Endodermal cell (in vitro differentiated cells): ENCODE measurements at places on chromosomes 11 and 22.

GRCh38 chr11:87851234-87851633, 324.0 kb downstream of the RAB38 start:
- DNase-seq, result no peak

DNA sequence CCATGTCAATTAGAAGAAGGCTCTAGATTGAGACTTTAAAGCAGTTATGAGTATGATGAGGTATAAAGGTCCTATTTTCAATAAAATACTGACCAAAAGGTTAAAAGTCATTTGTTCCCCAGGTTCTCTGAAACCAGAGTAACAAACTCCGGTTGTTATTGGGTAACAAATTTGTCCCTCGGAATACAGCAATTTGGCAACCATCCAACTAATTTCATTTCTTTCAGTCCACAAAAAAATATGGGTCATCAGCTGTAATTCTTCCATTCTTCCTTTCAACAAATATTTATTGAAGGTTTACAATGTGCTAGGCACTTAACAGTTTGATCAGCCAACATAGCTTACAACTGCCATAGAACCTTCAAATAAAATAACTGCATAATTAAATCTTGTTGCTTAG, 79.9 kb downstream of the TTC28 start:
- no peak for DNase-seq

DNA sequence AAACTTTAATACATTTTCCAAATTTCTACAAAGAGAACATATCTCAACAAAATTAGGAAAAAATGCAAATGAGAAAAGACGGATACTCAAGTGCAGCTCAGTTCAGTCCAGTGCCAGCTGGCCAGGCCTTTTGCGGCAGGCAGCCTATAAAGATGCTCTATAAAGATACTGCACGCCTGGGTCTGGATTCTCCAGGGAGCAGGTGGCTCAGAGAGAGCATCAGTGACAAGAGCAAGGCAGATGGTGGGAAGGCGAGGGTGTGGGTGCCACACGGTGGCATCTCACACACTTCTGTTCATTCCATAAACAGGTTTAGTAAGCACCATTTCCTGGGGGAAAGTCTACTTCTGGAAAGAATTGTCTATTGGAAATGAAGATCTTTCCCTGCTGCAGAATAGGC, 18.1 kb upstream of the SCN3B start:
- no peak for DNase-seq

DNA sequence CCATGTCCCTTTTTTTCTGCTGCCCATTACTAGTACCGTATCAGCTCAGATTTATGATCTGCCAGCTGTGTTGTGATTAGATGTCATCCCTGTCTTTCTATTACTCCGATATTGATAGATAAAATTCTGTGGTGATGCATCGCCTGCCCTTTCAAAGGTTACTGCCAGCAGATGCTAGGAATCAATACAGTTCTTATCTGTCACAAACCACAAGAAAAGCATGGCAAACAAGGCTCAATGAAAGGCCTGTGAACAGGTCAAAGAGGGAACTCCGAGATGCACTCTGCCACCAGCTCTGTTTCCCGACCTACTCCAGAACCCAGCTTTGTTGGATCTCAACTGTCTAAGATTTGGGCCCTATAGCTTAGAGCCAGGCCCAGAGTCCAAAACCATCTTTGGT, 246.0 kb downstream of the CADM1 start:
- no peak for DNase-seq

- peak; percentile 58 for DNase-seq
Observed at GRCh38 chr11:57791321-57792059, 29.9 kb downstream of the CTNND1 start.
